ENCODE measurements at places on chromosomes 1 and 21.
A peak's percentile ranks its signal among the peaks of the same experiment; 100 is the strongest.

DNA sequence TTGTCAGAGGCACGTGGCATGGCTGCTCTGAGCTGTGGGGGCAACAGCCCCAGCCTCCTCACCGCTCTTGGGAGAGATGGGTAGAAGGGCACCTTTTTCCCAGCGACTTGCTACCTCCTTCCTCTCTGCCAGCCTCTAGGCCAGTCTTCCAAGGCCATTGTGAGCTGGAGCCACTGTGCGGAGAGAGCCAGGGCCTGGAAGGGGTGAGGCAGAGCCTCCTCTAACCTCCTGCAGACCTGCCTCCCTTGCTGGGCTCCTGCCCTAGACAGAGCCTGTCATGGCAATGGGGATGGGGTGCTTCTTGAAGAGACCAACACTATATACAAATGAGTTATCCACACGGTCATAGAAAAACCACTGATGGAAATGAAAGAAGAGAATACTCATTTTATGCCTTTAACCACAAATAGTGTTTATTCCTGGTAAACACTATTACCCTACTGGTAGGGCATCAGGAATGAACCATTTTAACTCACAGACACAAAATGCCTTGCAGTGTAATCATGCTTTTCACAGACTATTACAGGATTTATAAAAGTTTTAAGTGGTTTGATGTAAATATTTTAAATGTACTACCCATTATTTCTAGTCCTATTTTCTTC is 5.0 kb upstream of the IGFN1 start:
- DNase-seq, result no peak

DNA sequence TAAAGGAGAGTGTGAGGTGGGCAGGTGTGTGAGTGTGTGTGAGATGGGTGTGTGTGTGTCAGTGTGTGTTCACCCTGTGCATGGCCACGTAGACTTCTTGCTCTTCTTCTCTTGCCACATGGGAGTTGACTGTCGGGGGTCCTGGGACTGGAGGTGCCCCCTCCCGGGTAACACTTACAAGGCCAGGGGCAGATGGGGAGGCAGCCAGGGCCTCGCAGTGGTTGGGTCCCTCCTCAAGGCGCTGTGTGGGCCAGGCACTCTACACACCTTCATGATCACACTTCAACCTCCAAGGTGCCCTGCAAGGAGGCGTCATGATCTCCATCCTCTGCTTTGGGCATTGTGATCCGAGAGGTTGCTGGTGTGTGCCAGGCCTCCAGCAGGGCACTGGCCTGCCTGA is 2.3 kb downstream of the PLA2G2F start:
- DNase-seq, result no peak

DNA sequence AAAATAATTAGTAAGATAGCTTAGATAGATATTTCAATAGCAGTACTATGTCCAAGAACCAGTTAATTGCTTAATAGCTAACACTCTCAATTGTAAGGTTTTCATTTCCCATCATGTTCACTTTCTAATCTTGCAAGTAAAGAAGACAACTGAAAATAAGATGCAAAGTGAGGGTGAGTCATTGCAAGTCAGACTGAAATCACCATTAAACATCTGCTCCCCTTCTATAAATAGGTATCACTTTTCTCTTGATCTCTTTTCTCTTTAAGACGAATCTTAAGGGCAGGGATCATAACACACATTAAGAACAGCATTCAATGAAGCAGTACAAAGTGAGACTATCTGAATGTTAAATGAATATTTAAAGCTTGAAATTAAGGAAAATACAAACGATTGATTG is 40.4 kb downstream of the UBR4 start:
- no peak for DNase-seq

DNA sequence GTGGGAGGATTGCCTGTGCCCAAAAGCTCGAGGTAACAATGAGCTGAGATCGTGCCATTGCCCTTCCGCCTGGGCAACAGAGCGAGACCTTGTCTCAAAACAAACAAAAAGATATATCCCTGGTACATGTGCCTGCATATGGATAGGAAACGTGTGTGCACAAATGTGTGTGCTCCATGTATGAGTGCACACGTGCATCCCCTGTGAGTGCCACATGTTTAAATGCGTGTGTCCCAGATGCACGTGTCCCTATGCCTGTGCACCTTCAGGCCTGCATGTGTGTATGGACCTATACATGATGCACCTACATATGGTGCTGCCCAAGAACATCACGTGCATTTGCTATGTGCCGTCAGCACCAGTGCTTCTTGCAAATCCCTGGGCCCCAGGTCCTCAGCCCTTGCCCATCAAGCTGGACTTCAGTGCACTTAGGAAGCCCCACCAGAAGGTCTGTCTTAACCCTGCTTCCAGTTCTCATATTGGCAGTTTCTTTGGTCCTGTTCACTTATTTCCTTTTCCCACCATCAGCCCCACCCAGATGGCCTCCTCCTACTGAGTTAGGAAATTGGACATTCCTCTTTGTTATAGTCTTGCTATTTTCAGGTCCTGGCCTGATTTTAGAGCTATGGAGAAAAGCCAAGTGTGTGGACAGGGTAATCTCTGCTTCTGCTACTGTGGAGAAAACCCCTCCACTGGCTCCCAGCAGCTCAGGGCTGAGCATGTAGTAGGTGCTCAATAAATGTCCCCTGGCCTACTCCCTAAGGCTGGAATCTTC is 15.4 kb downstream of the TIE1 start:
- no peak for DNase-seq

DNA sequence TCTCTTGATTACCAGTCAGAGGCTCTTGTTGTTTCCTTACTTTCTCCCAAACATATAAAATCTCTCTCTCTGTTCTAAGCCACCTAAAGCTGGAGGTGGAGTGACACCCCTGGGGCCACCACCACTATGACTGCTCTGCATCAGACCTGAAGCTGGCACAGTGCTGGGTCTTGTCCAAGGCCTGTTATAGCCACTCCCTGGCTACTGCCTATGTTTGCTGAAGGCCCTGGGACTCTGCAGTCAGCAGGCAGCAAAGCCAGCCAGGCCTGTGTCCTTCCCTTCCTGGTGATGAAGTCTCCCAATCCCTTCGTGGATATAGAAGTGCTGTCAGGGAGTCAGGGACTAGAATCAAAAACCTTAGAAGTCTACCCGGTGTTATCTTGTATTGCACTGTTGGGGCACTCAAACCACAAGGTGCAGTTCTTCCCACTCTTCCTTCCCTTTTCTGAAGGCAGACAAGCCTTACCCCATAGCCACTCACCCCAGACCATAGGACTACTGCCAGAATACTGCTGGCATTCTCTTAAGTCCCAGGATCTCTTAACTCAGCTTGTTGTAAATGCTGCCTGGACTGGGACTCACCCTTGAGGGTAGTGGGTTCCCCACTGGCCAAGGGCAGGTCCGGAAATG is 103.1 kb downstream of the RPS6KC1 start:
- DNase-seq, result no peak

DNA sequence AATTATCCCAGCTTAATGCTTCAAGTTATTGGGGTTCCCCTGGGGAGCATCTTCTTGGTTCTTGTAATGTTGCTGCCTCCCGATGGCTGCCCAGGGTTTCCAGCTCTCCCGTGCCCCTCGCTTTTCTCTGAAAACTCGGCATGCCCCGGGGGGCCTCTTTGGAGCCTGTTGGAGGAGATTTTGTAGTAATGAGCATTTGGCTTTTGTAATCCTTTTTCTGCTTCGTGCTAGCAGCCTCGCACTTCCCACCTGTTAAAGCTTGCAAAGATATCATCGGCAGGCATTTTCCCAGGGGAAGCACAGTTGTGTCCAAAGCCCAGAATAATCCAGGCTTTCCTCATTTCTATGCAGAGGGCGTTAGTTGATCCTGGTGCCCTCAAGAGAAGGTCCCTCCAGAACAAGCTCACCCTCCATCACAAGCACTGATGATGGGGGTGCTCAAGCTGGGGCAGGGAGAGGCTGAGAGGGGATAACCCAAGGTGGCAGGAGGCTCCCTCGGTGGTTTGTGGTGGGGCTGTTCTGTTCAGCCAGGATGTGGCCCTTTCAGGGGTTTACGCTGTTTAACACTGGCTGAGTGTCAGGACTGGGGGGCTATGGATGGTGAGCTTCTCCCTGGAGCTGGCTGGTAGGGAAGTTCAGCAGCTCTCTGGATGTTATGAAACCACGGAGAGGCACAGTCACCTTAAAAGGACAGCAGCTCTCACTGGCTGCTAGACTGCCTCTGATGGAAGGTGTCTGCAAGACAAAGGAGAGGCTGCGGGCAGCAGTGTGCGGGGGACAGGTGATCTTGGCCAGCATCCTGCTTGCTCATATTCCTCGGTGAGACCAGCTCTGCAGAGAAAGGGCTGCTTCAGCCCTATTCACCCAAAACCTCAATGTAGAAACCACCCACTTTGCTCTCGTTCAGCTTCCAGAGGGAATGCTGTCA is 477.1 kb upstream of the VAMP3 start:
- DNase-seq, result peak; percentile 38

GRCh38 chr21:24895885-24896734 is 711.2 kb downstream of the MRPL39 start:
- peak; percentile 35 for DNase-seq

DNA sequence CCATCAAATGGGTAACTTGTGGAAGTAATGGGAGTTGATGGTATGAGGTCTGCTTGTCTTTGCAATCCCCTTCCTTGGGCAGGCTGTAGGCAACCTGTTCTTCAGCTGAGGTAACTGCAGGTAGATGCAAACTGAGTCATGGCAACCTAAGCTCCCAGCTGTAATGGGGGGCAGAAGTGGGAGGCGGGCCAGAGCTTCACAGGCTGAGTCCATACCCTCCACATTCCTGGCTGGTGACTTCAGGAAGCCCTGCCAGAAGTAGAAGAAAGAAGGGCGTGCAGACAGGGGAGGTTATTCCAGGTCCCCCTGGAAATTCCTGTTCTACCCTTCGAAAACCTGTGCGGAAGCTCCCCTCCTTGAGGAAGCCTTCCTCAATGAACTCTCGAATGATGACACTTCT is 44.9 kb downstream of the ARHGEF11 start:
- no peak for DNase-seq

- DNase-seq, result no peak
Observed at GRCh38 chr1:117473063-117473462, 105.8 kb downstream of the MAN1A2 start.

- no peak for DNase-seq
Observed at GRCh38 chr21:28112511-28112910, 880.2 kb downstream of the LTN1 start.

DNA sequence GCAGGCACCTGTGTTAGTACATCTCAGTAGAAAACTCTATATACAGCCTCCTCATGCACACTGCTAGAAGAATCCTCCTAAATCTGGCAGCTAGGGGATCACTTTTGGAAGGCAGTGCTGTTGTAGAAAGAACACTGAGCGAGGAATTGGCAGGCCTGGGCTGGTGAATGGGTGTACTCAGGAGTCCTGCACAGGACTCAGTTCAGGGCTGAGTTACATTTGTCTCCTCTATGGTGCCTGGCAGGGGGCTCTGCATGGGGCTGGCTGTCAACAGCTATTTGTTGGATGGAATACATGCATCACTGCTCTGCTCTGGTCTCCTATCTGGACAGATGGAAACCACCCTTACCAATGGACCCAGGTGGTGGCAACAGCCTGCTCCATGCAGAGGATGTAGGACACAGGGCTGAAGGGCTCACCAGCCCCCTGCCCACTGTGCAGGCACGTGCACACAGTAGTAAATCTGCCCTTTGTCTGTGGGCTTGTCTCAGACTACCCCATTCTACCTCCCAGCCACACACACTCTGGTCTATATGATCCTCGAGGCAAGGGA is 74.2 kb downstream of the LRIG2 start:
- DNase-seq, result peak; percentile 79

GRCh38 chr1:7294636-7295035 is 476.5 kb upstream of the VAMP3 start:
- DNase-seq, result no peak

- peak; percentile 4 for DNase-seq
Observed at GRCh38 chr1:178470411-178470960, 26.3 kb downstream of the CLEC20A start.

DNA sequence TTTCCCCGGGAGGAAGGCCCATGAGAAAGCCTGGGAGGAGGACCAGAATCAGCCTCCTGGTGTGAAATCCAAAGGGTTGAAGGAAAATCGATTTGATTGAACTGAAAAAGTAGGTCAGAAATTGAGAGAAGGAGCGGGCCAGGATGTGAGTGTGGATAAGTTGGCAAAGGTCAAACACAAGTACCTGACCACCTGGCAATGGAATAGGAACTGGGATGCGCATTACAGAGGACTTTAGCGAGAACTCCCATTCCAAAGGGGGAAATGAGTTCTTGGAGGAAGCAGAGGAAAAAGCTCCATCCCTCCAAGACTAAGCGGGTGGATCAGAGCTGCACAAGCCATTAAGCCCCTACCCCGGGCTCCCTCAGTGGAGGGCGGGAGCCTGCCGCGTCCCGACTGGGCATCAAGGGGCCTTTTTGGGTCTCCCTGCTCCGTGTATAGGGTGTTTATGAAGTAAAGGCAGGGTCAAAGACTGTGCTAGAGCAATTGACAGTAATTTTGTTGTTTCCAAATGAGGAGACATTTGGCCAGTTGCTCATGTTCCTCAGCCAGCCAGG is 56.4 kb downstream of the TGFB2 start:
- DNase-seq, result no peak

DNA sequence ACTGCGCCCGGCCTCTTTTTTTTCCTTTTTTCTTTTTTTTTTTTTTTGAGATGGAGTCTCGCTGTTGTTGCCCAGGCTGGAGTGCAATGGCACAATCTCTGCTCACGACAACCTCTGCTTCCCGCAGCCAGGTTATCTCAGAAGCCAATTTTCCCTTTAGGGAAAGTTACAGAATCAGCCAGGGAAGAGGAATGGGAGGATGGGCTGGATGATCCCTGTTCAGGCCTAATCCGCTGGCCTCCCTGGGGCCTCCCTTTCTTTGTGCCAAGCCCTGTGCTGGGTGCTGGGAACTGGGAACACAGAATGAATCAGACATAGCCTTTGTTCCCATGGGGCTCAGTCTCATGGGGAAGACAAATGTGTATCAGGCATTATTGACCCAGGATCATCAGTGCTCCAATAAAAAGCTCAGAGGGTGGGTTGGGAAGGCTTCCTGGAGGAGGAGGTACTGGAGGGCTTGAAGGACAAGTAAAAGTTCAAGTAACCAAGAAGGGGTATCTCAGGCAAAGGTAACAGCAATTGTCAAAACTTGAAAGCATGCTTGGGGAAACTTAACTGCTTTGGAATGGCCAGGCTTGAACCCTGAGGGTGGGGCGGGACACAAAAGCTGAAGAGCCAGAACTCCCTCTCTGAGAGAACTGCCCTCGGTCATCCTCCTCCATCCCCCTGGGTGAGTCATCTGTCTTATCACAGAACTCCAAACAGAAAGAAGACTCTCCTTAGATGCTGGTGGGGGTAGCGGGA is 14.3 kb downstream of the ECHDC2 start:
- DNase-seq, result no peak

- DNase-seq, result no peak
Observed at GRCh38 chr1:224380003-224380402, 23.3 kb downstream of the CNIH4 start.

- DNase-seq, result peak; percentile 38
Observed at GRCh38 chr1:76433526-76433925, 359.0 kb downstream of the ST6GALNAC3 start.

- DNase-seq, result peak; percentile 62
Observed at GRCh38 chr1:204254031-204254661, 40.4 kb upstream of the GOLT1A start.

DNA sequence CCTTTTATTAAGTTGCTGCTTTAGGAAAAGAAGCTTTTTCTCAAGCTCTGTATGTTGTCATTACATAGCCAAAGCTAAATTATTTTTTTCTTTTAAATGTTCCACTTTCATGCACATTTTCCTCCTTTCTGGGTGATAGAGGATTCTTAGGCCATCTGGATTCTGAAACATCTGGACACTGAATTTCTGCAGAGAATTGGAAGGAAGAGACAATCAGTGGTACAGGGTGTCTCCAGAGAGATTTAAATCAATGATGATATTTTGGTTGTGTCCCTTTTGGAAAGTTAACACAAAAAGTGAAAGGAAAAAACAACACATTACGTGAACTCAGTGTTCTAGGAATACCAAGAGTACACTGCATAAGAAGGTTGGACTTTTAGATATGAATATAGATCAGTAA is 211.4 kb upstream of the PKN2 start:
- no peak for DNase-seq
